NCI-H1694 treated with DMSO at 0.1 percent for 48 hours (cell line): ENCODE measurements at places on chromosomes 4 and X.
A peak's percentile ranks its signal among the peaks of the same experiment; 100 is the strongest.

GRCh38 chr4:184228056-184228705 is 10.5 kb upstream of the ENPP6 start:
- no peak for DNase-seq

- DNase-seq = no peak
Measured at GRCh38 chr4:119218093-119218492, 5.6 kb downstream of the USP53 start.

GRCh38 chr4:94700298-94700697 is 57.5 kb upstream of the BMPR1B start:
- DNase-seq = no peak

DNA sequence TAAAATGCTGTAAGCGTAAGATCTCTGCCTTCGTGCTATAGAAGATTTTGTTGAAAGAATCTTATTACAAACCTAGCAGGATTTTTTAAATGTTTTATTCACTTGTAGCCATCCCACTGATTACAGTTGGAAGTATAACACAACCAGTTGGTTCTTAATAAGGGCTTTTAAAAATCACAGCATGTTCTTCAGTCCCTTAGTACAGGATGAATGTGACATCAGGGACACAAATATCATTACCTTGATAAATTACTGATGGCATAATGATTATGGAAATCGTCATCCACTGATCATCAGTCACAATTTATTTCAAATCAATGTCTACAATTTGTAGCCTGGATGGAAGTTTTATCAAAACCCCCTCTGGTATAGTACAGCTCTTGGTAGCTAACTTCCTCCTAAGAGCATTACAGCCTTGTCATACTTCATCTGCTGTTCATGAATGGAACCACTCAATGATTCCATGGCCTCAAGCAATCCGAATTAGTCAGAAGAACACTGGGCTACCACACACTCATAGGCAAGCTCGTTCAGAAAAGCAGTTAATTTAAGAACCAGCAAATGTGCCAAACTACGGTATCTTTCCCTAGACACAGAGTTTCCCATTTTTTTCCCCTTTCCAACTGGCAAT is 389.2 kb upstream of the TENM3 start:
- DNase-seq = no peak

DNA sequence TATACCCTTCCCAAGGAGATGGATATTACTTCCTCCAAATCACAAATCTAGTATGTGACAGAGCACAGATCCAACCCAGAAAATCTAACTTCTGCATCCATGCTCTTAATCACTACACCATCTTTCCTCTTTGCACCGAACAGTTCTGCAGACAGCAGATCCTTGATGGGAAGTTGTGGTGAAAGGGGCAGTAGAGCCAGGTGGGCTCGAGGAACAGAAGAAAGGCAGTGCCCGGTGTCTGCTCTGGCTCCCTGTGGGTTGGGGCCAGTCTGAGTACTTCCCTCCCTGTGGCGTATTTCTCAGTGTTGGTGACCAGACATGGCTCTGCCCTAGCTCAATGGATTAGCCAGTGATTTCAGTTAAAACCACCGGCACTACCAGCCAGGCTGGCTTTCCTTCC is 15.3 kb downstream of the HOPX start:
- no peak for DNase-seq

DNA sequence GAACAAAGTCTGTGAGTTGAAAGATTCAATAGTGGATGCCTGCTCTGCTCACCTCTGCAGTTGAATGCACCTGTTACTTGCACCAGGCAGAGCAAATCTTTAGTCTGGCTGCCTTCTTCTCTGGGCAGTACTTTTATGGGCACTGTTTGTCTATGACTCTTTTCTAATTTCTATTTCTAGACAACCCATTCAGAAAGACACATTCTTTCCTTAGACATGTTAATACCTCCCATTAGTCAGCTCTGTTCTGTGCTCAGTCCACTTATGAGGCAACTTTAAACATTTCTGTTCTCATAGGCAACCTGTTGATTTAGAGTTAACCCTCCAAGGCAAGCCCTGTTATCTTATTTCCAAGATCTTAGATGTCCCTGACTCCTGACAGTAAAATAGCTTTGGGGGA is 108.9 kb downstream of the SYNPO2 start:
- no peak for DNase-seq

GRCh38 chr4:2194496-2194895 is 47.4 kb downstream of the HAUS3 start:
- DNase-seq = no peak

DNA sequence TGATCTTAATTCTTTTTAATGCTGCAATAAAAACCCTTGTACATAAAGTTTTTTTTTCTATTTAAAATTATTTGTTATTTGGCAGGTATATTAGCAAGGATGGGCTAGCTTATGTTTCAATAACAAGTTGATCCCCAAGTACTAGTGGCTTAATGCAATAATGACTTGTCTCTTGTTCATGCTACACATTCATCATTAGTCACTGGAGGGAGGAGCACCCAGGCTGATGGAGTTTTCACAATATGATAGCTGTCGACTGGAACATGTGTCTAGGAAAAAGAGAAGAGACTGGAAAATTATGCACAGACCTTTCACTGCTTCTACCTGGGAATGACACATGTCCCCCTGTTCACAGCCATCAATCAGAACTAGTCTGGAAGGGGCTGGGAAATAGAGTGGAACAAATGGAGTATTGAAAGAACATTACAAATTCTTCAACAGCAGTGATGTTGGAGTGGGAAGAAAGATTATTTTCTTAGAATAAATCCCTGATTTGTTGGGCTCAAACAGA is 387.9 kb upstream of the RPS6KA3 start:
- no peak for DNase-seq

GRCh38 chr4:128812442-128813235 is 3.1 kb downstream of the JADE1 start:
- peak; percentile 23 for DNase-seq

DNA sequence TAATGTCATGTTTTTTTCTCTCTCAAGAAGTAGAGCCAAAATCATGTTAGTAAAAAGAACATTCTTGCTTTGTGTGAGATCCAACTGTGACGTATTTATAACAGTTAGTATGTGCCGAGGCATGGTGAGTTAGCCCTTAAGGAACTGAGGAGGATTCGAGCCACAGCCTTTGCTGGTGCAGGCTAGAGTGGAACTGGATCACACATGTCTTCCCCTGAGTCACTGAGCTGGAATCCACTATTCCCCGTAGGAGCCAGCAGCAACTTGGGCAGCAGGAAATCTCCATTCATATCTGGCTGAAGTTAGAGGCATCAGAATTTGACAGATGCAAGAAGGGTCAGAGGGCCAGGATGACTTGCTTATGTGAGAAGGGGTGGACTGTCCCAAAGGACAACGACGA is 144.6 kb upstream of the KIT start:
- no peak for DNase-seq

DNA sequence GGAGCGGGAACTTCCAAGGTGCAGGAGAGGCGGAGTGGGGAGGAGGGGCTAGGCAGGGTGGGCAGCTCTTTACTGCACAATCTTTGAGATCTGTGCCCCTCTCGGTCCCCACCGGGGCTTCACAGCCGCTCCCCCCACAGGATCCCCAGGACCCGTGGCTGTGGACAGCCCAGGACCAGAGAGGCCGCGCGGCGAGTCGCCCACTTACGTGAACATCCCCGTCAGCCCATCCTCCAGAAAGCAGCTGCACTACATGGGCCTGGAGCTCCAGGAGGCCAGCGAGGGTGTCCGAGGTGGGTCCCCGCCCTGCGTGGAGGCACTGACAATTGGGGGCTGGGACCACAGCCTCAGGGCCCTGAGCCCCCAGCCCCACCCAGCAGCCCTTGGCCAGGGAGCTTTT is 32.1 kb downstream of the LRPAP1 start:
- no peak for DNase-seq

GRCh38 chr4:153465615-153466080 is 512 bp upstream of the TMEM131L start:
- no peak for DNase-seq

DNA sequence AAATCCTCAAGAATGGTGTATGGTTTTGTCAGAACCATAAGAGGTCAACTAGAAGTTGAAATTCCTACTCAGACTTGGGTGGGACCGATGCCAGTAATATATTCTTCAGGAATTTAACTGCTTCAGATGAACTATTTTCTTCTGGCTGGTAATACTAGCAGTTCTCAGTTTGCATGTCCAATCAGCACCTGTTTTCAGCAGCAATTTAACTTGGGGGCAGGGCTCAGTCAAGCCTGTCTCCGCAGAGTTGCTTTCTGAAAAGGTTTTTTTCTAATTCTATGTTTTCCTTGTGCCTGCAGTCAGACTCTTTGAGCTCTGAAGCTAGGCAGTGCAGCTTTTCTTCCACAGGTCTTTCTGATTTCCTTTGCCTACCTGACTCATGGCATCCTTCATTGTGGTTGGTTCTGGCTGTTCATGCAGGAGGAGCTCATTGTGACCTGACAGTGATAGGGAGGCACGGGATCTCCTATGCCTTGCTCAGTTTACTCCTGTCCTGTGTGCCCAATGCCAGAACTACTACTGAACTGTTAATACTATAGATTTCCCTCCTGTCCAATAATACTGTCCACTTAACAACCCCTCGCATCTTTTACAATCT is 17.3 kb upstream of the FMR1 start:
- DNase-seq = no peak

DNA sequence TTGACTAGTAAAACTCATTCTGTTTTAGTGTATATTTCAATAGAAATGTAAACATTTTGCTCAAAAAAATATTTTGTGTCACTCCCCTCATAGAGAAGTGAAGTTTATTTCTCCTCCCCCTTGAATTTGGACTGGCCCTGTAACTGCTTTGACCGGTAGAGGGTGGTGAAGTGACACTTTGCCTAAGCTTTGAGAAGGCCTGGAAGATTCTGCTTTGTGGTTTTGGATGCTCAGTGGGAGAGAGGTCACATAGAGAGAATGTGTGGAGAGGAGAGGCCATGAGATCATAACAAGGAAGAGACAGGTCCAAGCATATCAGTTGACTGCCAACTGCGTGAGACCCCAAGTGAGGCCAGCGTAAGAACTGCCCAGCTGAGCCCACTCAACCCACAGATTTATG is 19.1 kb upstream of the ARX start:
- DNase-seq = no peak

- no peak for DNase-seq
Measured at GRCh38 chrX:124282580-124282979, 49.9 kb upstream of the TEX13D start.

DNA sequence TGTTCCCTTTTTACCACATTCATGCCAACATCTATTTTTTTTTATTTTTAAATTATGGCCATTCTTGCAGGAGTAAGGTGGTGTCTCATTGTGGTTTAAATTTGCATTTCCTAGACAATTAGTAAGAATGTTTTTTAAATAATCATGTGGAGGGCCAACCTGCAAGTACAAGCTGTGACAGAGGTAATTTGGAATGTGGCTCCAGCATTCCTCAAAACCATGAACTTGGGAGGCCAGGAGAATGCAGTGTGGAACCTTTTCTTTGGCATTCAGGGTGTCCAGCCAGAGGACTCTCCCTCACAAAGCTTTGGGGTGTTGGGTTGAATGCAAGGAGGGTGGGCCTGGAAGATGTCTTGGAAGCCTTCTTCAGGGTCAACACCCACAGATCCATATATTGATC is 7.3 kb upstream of the TMEM185A start:
- DNase-seq = no peak

- DNase-seq = no peak
Measured at GRCh38 chrX:133989490-133989889, 4.1 kb upstream of the GPC3 start.

- no peak for DNase-seq
Measured at GRCh38 chr4:176840166-176840565, 47.4 kb upstream of the VEGFC start.

DNA sequence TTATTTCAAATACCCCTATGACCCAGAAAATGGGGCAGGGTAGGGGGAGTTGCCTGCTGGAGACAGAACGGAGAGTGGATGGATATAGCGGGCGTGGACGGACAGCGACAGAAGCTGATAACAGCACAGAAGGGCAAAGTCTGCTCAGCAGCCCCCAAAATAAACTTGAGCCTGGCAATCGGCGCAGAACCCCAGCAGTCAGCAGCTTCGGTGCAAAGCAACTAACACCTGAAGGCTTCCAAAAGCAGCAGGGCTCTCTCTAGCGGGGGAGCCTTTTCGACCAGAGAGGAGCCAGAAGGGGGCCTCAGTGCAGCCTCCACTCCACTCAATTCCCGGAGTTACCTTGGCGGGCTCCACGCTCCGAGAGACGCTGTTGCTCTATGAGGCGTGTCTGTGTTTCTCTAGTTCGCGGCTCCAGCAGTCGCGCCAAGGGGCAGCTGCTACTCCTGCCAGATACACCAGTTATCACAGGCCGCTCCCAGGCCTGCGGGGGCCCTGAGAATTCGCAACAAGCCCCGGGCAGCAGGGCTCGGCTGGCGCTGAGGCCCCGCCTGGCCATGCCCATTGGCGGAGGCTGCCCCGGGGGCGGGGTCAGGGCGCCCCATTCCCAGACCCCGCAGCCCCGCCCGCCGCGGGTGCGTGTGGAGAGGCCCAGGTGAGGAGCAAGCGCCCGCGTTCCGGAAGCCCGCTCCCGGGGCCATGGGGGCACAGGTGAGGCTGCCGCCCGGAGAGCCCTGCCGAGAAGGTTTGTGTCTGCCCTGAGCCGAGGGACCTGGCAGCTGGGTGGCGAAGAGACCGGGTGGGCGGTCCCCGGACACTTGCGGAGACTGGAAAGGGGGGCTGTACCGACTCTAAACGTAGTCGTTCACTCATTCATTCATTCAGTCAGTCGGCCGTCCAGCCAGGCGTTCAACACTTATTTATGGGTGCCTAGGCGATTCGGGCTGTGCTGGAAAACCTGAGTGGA is at the start of the genes CNGA1 and NIPAL1:
TSS of gene CNGA1 (minus strand) at position 541 of the 967 bp plus-strand sequence. CDS start 63,992 bp downstream, outside the sequence.
TSS of gene NIPAL1 (plus strand) at position 632 of the 967 bp plus-strand sequence. CDS start at position 700, 68 bp downstream.
- no peak for DNase-seq

DNA sequence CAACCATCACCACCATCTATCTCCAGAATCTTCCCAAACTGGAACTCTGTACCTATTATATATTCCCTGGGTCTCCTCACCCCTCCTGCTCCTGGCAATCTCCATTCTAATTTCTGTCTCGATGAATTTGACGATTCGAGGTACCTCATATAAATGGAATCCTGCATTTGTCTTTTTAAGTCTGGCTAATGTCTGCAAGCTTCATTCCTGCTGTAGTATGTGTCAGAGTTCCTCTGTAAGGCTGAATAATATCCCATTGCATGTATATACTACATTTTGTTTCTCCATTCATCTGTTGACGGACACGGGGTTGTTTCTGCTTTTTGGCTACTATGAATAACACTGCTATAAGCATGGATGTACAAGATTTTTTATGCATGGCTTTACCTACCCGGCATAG is 19.5 kb downstream of the PRKG2 start:
- no peak for DNase-seq

- no peak for DNase-seq
Measured at GRCh38 chr4:128355305-128355704, 67.7 kb upstream of the PGRMC2 start.

GRCh38 chrX:22116605-22117546 is 84.8 kb downstream of the PHEX start:
- no peak for DNase-seq

DNA sequence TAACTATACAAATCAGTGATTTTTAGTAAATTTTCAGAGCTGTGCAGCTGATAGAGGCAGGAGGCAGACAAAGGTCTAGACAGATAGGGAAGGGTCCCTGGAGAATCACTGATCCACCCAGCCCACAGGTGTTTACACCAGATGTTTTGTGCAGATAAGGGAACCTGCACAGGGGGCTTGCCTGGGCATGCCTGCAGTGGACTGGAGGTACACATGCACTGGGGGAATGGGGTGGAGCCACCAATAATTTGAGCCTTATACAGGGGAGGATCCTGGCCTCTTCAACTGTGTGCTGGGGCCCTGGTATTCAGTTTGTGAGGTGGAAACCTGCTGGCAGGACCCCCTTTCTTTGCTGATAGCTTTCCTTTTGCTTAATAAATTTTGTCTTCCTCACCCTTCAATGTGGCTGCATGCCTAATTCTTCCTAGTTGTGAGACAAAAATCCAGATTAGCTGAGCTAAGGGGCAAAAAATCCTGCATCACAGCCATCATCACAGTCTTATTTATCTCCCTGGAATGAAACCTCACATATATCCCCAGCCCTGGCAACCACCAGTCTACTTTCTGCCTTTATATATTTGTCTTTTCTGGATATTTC is 102.8 kb downstream of the KDM6A start:
- no peak for DNase-seq
